T47D (cell line): ENCODE measurements at places on chromosomes 2 and 18.

DNA sequence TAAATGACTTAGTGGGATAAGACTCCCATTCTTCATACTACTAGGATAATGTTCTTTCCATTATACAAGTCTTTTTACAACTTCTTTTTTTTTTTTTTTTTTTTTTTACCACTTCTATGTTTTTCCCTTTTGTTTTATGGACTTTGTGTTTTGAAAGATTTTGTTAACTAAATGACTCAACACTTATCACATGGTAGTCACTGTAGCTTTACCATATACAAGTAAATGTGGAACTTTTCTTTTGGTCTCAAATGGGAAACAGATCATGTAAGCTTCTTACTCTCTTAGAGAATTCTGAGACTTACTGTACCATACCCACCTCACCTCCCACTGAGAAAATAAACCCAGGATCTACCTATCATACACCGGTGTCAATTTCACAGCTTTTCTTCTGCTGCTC, 590.3 kb upstream of the CDH2 start:
- no peak for DNase-seq

GRCh38 chr2:241908686-241909420, 39.3 kb downstream of the RTP5 start:
- no peak for DNase-seq

GRCh38 chr18:74518456-74519295, 15.6 kb upstream of the CNDP1 start:
- DNase-seq, result no peak

DNA sequence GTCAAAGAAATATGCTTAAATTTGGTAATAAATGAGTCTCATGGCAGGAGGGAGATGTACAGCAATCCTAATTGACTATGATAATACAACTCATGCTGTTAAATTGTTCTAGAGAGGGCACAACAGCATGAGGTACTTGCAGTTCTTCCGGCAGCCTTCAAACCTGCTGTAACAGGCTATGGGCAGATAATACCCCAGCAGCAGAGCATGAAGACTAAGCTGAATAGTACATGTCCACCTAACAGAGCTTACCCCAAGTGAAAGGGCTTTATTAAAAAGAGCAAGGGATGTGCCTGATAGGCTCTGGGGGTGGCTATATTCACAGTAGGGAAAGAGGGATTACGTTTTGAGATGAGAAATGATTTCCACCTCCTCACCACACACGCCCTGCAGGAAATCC, 28.9 kb downstream of the MRO start:
- no peak for DNase-seq

DNA sequence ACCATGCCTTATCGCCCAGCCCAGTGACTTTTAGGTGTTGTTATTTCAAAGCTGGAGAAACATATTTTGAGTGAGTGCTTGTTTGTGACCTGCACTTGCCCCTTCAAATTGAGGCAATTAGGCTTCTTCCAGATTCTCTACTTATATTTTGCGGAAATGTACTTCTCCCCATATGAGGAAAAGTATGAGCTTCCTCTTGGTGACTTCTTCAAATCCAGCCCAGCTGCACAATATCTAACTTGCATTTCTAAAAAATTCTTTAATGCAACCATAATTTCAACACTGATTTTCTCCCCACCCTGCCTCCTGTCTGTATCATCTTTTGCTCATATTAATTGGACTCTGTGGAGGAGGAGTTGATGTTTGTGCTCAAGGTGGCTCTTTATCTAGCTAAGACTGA, 391.2 kb upstream of the POU3F3 start:
- DNase-seq, result no peak

DNA sequence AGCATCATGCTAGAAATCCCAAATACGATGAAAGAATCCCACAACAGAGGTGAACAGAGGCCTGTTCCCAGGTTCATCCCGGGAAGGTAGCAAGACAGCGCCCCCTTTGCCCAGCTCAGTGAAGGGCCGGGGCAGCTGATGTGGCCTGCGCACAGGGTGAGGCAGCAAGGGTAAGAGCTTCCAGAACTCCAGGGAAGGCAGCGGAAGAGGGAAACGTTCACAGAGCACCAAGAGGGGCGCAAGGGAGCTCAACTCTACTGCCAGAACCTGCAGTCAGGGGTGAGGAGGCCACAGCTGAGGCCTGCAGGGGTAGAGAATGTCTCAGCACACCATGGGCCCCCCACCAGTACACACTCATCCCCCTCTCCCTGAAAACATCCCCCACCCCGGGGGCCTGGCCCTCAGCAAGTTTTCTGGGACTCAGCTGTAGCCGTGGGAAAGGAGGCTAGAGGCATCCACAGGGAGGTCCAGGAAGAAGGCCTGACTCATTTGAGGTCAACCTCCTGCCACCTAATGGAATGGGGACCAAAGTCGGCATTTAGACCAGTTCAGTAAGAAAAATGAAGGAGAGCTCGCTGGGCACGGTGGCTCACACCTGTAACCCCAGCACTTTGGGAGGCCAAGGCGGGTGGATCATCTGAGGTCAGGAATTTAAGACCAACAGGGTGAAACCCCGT, 95.6 kb upstream of the ASAP2 start:
- DNase-seq, result no peak

GRCh38 chr2:170485254-170486026, 229.7 kb upstream of the SP5 start:
- no peak for DNase-seq
